ENCODE measurements at places on chromosomes 5 and 9.

DNA sequence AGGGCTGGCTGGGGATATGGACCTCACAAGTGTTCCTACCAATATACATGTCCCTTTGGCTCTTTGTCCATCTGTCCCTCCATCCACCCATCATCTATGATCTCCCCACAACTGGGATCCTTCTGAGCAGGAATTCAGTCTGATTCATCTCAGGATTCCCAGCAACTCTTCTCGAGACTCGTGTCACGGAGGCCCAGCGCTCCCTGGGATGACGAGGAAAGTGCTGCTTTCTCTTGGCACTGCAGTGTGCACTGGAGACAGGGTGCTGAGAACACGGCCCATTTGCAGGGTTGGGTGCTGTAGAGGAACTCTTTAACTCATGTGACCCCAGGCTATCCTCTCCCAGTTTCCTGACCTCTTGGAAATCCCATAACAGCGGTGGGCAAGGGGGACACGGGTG is 72.9 kb downstream of the ANGPTL2 start:
- no peak for DNase-seq

DNA sequence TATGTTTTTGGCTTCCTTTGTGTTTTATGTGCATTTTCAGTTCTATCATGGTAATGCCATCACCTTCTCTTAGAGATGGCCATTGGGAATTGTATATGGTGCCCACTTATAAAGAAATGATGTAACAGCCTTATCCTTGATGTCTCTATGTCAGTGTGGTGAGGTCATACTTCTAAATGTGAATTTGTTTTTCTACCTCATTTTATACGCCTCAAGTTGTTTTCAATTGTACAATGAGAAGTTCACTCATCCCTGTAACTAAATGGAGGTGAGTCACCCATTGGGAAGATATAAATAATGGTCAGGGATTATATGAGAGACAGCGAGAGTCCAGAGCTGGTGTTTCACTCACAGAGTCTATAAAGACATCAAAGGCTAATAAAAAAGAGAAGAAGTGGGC is 402.4 kb downstream of the AGTPBP1 start:
- no peak for DNase-seq

DNA sequence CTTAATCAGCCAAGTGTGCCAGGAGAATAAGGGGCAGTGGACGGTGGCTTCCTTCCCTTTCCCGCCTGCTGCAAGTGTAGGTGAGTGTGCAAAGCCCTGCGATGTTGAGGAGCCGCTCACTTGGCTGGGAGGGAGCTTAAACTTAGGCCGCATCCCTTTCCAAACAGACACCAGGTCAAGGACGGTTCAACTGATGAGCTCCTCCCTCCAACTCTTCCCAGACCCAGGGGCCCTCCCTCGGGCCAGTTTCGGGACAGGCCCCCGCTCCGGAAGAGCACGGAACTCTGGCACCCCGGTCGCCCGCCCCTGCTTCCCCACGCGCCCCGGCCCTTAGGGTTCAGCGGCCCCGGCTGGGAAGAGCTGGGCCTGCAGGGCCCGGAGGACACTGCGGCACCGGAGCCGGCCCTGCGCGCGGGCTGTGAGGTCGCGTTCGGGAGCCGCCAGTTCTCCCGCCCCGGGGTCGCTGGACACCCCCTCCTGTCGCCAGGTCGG is 481 bp downstream of the MRPL36 start:
- DNase-seq, result no peak

DNA sequence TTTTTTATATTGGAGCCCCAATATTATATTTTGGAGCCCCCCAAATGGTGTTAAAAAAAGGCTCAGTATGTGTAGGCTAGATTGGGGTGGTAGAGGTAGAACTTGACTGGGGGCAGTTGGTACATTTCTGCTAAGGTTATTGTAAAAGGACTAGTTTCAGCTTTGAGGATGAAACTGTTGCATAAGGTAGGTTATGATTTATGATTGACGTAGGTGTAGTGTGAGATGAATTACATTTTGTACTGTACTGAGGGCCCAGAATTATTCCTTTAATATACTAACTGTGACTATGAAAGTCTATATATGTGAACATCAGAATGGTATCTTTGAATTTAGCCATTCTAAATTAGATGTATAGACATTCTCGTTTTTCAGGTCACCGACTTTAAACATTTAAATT is 3.6 kb downstream of the RIC1 start:
- no peak for DNase-seq

- DNase-seq, result no peak
These were observed 87.1 kb upstream of the COL5A1 start for GRCh38 chr9:134554373-134555093.

GRCh38 chr5:149323210-149323609 is 22.1 kb upstream of the GRPEL2 start:
- DNase-seq, result no peak

DNA sequence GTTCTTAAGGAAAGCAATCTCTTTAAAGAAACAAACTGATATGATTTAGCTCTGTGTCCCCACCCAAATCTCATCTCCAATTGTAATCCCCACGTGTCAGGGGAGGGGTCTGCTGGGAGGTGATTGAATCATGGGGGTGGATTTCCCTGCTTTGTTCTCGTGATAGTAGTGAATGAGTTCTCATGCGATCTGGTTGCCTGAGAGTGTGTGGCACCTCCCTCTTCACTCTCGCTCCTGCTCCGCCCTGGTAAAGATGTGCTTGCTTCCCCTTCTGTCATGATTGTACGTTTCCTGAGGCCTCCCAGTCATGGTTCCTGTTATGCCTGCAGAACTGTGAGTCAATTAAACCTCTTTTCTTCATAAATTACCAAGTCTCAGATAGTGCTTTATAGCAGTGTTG is 412.7 kb upstream of the SMC2 start:
- no peak for DNase-seq

DNA sequence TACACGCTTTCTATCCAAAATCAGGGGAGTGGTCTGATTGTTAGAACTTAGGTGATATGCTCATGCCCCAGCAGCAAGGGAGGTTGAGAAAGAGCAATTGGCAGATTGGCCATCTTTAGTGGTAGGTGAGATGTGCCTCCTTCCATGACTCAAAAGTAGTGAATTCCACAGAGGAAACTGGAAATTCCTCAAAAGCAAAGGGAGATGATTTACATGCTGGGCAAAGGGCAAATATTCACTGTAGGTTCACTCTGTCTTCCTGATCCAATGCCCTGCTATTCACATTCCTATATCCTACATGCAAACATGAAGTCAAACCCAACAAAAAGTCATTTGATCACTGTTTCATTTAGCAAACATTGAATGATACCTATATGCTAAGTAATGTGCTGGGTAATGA is 130.1 kb upstream of the ZNF608 start:
- DNase-seq, result no peak

GRCh38 chr5:147084702-147085101 is 150.1 kb upstream of the STK32A start:
- DNase-seq, result no peak

- no peak for DNase-seq
These were observed 155.8 kb downstream of the TSSK1B start for GRCh38 chr5:113278976-113279375.

DNA sequence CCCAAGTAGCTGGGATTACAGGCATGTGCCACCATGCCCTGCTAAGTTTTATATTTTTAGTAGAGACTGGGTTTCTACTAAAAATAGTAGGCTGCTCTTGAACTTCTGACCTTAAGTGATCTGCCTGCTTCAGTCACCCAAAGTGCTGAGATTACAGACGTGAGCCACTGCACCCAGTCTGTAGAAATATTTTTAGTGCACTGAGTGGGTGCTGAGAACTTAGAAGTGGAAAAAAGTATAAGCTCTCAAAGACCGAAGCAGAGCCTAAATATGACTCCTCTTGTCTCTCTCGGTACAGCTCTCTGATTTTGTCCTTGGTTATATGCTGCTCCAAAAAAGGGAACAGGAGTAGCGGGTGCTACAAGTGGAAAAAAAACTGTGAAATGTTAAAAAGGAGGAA is 353.8 kb upstream of the IZUMO3 start:
- no peak for DNase-seq

- no peak for DNase-seq
These were observed 86.6 kb downstream of the GNA14 start for GRCh38 chr9:77561331-77562018.

DNA sequence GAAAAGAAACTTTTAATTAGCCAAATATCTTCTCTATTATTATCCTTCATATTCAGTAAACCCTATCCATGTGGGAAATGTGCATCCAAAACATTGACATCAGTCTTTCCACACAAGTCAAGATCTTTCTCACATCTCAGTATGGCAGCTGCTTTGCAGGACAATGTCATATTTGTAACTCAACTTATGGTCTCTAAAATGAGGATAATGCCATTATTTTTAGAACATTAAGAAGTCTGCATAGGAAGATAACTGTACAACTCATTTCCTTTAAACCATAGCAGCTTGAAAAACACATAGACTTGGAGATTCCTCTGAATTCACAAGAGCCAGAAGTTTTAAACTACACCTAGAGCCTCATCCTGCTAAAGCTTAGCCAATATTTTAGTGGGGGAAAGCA is 43.7 kb downstream of the MCTP1 start:
- no peak for DNase-seq

- no peak for DNase-seq
These were observed 6.9 kb downstream of the SUSD1 start for GRCh38 chr9:112168197-112168596.

DNA sequence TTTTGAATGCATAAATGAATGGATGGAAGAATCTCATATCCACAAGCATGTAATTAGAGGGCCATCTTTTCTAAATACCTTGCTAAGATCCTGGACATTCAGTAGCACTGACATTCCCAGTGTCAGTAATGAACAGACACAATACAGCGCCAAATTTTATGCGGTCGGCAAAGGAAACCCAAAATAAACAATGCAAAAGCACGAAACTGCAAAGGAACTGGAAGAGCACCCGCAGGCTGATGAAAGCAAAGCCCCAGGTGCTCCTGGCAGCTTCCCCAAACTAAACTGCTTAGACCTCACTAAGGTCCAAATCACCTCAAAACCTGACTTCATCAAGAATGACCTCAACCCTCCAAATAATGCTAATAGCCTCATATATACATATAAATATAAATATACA is 102.0 kb downstream of the GPR21 start:
- DNase-seq, result no peak

Measured in activated CD4-positive, CD25-positive, alpha-beta regulatory T cell (primary cell).